ENCODE measurements at places on chromosomes 12 and 14. TPM values are rescaled to one million over a fixed set of nuclear protein-coding genes. Genes with fewer than 3 reads are reported as not detected.

GRCh38 chr12:19402743-19403431 is 36.4 kb upstream of the AEBP2 start:
- DNase-seq = peak; percentile 57
- H3K27me3 ChIP-seq = no peaks in the 10 kb centered on the region
- H3K4me3 ChIP-seq = no peak overlapping the region
- H3K4me1 ChIP-seq = no peaks in the 10 kb centered on the region
- H3K36me3 ChIP-seq = no peaks in the 10 kb centered on the region

- no peak overlapping the region for H3K4me3 ChIP-seq
- no peak for DNase-seq
- H3K4me1 ChIP-seq = peaks cover 4% of the 10 kb centered on the region
- no peaks in the 10 kb centered on the region for H3K27me3 ChIP-seq
- H3K27ac ChIP-seq = no peak overlapping the region
These were observed 15.3 kb downstream of the SPIC start for GRCh38 chr12:101490286-101490920.

Gene EPYC
- total RNA-seq = not detected

DNA sequence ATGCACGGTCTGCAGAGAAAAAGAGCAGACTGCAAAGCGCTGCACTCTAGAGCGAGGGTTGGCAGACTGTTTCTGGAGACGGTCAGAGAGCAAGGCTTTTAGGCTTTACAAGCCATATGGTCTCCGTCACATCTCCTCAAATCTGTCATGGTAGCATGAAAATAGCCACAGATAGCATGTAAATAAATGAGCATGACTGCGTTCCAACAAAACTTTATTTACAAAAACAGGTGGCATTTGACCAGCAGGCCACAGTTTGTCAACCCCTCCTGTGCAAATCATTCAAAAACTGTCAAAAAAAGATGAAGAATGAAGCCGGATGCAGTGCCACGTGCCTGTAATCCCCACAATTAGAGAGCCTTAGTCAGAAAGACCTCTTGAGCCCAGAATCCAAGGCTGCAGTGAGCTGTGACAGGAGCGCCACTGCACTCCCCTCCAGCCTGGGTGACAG is 18.9 kb downstream of the SYNE3 start:
- DNase-seq = no peak
- H3K4me3 ChIP-seq = no peak overlapping the region
- peaks cover 52% of the 10 kb centered on the region for H3K4me1 ChIP-seq

DNA sequence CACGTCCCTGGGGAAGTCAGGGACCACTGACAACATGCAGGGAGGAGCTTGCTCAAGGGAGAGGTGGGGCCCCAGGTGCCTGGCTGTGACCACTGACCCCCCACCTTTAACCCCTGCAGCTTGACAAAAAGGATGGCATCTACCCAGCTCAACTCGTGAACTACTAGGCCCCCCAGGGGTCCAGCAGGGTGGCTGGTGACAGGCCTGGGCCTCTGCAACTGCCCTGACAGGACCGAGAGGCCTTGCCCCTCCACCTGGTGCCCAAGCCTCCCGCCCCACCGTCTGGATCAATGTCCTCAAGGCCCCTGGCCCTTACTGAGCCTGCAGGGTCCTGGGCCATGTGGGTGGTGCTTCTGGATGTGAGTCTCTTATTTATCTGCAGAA is 26.3 kb downstream of the HIP1R start:
- H3K27ac ChIP-seq = peak overlapping the region; percentile 68
- no peak overlapping the region for H3K4me3 ChIP-seq
- H3K27me3 ChIP-seq = no peaks in the 10 kb centered on the region

DNA sequence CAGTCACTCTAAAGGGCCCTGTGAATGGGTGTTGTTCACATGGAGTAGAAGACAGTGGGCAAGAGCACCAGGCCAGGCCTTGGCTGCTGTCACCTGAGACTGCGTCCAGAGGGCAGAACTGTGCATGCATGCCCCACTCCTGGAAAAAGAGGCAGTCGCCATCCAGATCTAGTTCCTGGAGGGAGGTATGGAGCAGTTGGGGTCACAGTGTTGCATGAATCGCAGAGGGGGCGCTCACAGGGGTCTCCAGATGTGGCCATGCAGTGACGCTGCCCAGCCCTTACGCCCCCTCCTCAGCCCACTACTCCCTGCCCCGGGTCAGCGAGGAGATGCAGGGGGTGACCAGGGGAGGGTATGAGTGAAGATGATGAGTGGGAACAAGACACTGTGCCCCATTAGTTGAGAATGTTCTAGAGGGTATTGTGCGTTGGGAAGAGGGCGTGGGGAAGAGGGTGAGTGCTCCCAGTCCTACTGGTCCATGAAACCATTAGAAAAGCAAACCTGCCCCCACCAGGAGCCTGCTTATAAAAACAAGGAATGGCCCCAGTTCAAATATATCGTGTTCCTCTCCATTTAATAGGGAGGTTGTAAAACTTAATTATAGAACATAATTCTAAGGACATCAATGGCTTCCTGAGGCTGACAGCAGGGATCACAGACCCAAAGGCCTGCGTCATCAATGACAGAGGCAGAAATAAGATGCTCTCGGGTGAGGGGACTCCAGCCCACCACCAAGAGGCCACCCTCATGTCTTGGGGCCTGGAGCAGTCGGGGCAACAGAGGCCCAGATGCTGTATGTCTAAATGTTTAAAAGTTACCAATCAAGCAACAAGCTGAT is 32.2 kb upstream of the BCL7A start:
- DNase-seq = no peak
- no peaks in the 10 kb centered on the region for H3K36me3 ChIP-seq

DNA sequence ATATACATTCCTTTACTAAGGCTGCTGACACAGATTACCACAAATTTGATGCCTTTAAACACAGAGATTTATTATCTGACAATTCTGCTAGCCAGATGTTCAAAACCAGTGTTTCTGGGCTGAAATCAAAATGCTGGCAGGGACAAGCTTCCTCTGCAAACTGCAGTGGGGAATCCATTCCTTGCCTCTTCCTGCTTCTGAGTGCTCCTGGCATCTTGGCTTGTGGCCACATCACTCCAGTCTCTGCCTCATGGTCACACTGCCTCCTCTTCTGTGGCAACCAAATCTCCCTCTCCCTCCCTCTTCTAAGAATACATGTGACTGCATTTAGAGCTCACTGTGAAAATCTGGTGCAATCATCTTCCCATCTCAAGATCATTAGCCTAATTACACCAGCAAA is 235.7 kb downstream of the TTC8 start:
- H3K4me3 ChIP-seq = no peak overlapping the region
- no peaks in the 10 kb centered on the region for H3K27me3 ChIP-seq
- no peak for DNase-seq
- no peak overlapping the region for H3K27ac ChIP-seq
- H3K4me1 ChIP-seq = no peaks in the 10 kb centered on the region

DNA sequence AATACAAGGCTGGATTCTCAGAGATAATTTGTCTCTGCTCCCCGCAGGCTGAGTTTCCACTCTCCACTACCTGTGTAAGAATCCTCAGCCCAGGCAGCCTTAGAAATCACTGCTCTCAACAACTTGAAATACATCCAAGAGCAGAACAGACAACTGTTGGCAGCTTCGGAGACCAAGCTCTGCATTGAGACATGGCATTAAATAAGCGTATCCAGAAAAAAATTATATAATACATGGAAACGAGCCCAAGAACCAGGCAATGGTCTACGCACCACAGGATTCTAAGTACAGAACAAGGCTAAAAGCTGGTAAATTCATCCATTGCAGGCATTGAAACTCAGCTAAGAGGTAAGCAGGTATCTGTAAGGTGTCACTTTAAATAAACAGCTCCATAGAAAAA is 165.5 kb upstream of the DIO3 start:
- H3K27me3 ChIP-seq = peaks cover 5% of the 10 kb centered on the region
- H3K36me3 ChIP-seq = no peaks in the 10 kb centered on the region
- peaks cover 2% of the 10 kb centered on the region for H3K4me1 ChIP-seq
- no peak for DNase-seq
- H3K4me3 ChIP-seq = no peak overlapping the region

- no peak overlapping the region for H3K27ac ChIP-seq
- H3K27me3 ChIP-seq = no peaks in the 10 kb centered on the region
- peaks cover 13% of the 10 kb centered on the region for H3K4me1 ChIP-seq
- no peaks in the 10 kb centered on the region for H3K36me3 ChIP-seq
These were observed 442.6 kb downstream of the DPF3 start for GRCh38 chr14:72451054-72451972.

- no peaks in the 10 kb centered on the region for H3K36me3 ChIP-seq
- peak; percentile 66 for DNase-seq
- H3K4me3 ChIP-seq = peak overlapping the region; percentile 57
- peak overlapping the region; percentile 76 for H3K27ac ChIP-seq
- H3K4me1 ChIP-seq = peaks cover 7% of the 10 kb centered on the region
These were observed 27.3 kb downstream of the PTPRB start for GRCh38 chr12:70609739-70610491.

- H3K27me3 ChIP-seq = no peaks in the 10 kb centered on the region
- no peak for DNase-seq
- H3K27ac ChIP-seq = no peak overlapping the region
- H3K36me3 ChIP-seq = no peaks in the 10 kb centered on the region
- H3K4me3 ChIP-seq = no peak overlapping the region
- H3K4me1 ChIP-seq = peaks cover 12% of the 10 kb centered on the region
These were observed 11.8 kb downstream of the NUBPL start for GRCh38 chr14:31572955-31573354.

GRCh38 chr12:104213952-104214351 is 1.6 kb upstream of the TXNRD1 start:
- H3K4me3 ChIP-seq = no peak overlapping the region
- H3K27me3 ChIP-seq = no peaks in the 10 kb centered on the region
- peaks cover 19% of the 10 kb centered on the region for H3K4me1 ChIP-seq

Gene WNT5B
- 6.1 TPM for total RNA-seq

DNA sequence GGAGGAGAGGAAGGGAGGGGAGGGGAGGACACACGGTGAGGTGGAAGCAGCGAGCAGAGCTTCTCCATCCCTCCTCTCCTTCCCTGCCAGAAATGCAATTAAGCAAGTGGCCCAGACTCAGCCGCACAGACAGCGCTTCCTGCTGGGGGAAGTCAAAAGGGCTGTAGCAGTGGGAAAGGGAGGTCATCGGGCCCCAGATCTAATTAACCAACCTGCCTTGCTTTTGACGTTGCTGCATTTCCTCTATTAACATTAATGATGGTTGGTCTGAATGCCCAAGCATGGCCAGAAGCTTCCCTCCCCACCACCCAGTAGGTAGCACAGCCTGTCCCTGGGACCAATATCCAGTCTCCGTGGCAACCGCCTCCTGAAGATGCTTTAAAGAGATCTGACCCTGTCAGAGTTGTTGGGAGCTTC is 4.6 kb upstream of the NGB start:
- peaks cover 20% of the 10 kb centered on the region for H3K27me3 ChIP-seq
- no peak overlapping the region for H3K27ac ChIP-seq
- no peak for DNase-seq
- peaks cover 42% of the 10 kb centered on the region for H3K36me3 ChIP-seq

- H3K36me3 ChIP-seq = no peaks in the 10 kb centered on the region
- H3K4me3 ChIP-seq = no peak overlapping the region
- no peak for DNase-seq
- peak overlapping the region; percentile 43 for H3K27ac ChIP-seq
- H3K27me3 ChIP-seq = no peaks in the 10 kb centered on the region
- H3K4me1 ChIP-seq = peaks cover 68% of the 10 kb centered on the region
These were observed 126.6 kb downstream of the ZFP36L1 start for GRCh38 chr14:68666236-68666635.

Gene CCDC196
- total RNA-seq = not detected

GRCh38 chr14:103392106-103392505 is 6.9 kb downstream of the MARK3 start:
- H3K27ac ChIP-seq = peak overlapping the region; percentile 47
- DNase-seq = no peak
- no peak overlapping the region for H3K4me3 ChIP-seq
- H3K36me3 ChIP-seq = no peaks in the 10 kb centered on the region
- H3K27me3 ChIP-seq = no peaks in the 10 kb centered on the region
